ENCODE measurements at places on chromosomes 2 and 18. TPM values are rescaled to one million over a fixed set of nuclear protein-coding genes. Genes with fewer than 3 reads are reported as not detected.

- DNase-seq = no peak
These were observed 60.3 kb downstream of the VRK2 start for GRCh38 chr2:58106896-58107295.

DNA sequence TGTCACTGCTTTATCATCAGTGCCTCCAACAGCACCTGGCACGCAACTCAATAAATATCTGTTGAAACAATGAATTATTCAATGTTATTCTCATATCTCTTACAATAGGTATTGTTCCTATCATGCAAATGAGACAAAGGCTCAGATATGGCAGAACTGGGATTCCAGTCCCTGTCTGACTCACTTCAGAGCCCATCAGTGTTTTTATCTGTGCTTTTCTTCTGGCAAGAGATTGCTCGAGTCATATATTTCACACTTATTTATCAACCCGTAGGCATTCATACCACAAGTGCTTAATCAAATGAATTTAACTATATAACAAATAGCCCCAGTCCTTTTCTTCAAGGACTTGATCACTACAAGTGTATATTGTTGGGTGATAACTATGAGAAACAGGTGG, 76.4 kb upstream of the TSPYL6 start:
- DNase-seq = no peak

GRCh38 chr18:21109936-21110712, 1.5 kb downstream of the ROCK1 start:
- DNase-seq = no peak

GRCh38 chr2:191696001-191696400, 18.1 kb downstream of the NABP1 start:
- peak; percentile 67 for DNase-seq

GRCh38 chr2:99878581-99879350, 263.6 kb downstream of the AFF3 start:
- DNase-seq = no peak

DNA sequence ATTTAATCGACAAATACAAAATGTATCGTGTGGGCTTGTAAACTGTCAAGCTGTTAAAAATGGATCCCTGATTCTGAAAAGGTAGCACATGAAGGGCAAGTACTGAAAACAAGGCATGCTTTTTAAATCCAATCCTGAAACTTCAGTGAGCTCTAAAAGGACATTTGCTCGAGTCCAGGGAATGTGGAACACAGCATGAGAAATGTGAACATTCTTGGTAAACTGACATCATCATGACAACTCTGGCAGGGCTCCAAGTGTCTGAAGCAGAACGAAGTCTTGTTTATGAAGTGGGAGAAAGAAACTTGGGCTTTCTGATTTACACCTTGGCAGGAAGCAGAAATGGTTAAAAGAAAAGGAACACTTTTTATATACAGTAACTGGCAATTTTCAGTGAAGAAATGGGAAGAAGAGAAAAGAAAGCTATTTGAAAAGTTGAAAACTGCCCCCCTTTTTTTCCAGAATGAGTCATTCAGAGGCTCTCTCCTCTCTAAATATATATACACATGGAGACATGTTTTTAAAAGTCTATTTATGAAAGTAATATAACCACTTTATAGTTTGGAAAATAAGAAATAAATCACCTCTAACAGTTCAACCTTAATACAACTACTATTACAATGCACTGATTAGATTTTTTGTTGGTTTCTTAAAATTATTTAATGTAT, 120.8 kb downstream of the GAREM1 start:
- DNase-seq = peak; percentile 80

DNA sequence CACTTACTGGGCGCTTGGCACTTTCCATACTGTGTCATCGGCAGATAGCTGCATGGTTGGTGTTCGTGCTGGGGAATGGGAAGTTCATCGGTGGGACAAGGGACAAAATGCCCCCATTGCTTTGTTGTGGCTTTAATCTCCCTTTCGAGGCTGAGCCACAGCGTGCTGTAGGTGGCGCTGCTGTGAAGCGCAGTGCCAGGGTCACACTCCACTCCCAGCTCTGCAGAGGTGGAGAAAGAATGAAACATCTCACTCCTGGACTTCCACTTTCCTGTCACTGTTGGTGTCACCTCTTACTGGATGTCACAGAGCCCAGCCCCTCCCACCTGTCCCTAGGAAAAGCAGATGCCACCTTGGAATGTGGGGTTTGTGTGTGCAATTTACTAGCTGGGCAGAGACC, 8.7 kb downstream of the TYMS start:
- no peak for DNase-seq

DNA sequence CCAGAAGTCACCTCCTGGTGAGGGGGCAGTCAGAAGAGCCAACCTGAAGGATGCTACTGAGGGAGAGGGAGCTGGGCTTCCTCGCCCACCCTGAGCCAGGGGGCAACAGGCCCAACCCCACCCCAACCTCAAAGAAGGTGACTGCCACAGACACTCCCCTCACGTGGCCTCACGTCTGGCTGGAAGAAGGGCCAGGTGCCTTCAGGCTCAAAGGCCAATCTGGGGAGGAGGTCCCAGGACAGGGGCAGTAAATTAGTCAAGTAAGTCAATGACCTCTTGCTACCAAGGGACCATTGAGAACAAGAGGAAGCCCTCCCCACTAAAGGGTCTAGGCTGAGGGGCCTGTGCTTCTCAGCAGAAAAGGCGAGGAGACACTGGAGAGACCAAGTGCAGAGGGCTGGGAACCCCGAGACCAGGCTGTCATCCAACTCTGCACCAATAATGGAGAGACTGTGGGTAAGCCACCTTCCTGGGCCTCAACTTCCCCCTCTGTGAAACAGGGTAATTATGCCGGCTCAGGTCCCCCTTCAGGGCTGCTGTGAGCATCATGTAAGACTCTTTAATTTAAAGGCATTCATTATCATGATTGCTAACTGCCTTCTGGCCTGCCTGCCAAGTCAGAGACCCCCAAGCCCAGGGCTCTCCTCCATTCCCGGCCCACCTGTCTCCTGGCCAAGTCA, 20.2 kb upstream of the TNS1 start:
- no peak for DNase-seq

TGFBRAP1 gene
- 19.1 TPM for total RNA-seq

SERPINB4 gene
- not detected for total RNA-seq

DNA sequence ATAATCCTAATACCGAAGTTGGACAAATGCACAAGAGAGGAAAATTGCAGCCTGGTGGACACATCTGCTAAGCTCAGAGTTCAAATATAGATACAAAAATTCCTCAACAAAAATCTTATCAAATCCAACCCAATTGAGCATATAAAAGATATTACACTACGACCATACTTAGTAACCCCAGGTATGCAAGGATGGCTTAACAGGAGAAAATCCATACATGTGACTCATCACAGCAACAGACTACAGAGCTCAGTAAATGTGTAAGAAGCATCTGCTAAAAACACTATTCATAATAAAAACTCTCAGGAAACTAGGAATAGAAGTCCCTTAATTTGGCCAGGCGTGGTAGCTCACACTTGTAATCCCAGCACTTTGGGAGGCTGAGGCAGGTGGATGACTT, 28.3 kb downstream of the HS6ST1 start:
- no peak for DNase-seq

AFTPH gene
- total RNA-seq = 62.4 TPM

- no peak for DNase-seq
These were observed 985 bp downstream of the ILKAP start for GRCh38 chr2:238202326-238203093.

- DNase-seq = no peak
These were observed 1.2 kb upstream of the E2F6 start for GRCh38 chr2:11467129-11467649.

MLPH gene
- total RNA-seq = 222 TPM

KCNG3 gene
- total RNA-seq = 0.12 TPM

- DNase-seq = no peak
These were observed 93.4 kb upstream of the MSH2 start for GRCh38 chr2:47309472-47309951.

TNFAIP6 gene
- 1.4 TPM for total RNA-seq

- peak; percentile 89 for DNase-seq
These were observed 75.3 kb upstream of the MGAT4A start for GRCh38 chr2:98806236-98806697.

GRCh38 chr2:12754643-12755042, 37.9 kb downstream of the TRIB2 start:
- DNase-seq = no peak

GRCh38 chr2:205865905-205866441, 183.7 kb downstream of the NRP2 start:
- no peak for DNase-seq

GRCh38 chr2:212665948-212666347, 127.3 kb upstream of the ERBB4 start:
- no peak for DNase-seq

- no peak for DNase-seq
These were observed 59.1 kb downstream of the COA5 start for GRCh38 chr2:98548920-98549818.

DNA sequence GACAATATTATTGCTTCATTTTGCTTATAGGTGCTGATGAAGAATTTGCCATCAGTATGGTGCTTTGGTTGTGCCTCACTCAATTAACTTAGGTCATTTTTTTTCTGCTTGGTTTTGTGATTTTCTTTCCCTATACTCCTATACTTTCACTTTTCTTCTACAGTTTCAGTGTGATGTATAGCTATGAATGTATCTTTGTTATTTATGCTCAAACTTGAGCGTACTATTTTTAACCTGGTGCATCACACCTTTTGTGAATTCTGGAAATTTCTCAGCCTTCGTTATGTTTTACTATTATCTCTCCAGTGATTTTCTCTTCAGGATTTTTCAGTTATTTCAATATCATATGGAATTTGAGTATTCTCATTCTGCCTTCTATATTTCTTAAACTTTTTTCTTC, 2035.3 kb upstream of the LRRTM1 start:
- no peak for DNase-seq

DNA sequence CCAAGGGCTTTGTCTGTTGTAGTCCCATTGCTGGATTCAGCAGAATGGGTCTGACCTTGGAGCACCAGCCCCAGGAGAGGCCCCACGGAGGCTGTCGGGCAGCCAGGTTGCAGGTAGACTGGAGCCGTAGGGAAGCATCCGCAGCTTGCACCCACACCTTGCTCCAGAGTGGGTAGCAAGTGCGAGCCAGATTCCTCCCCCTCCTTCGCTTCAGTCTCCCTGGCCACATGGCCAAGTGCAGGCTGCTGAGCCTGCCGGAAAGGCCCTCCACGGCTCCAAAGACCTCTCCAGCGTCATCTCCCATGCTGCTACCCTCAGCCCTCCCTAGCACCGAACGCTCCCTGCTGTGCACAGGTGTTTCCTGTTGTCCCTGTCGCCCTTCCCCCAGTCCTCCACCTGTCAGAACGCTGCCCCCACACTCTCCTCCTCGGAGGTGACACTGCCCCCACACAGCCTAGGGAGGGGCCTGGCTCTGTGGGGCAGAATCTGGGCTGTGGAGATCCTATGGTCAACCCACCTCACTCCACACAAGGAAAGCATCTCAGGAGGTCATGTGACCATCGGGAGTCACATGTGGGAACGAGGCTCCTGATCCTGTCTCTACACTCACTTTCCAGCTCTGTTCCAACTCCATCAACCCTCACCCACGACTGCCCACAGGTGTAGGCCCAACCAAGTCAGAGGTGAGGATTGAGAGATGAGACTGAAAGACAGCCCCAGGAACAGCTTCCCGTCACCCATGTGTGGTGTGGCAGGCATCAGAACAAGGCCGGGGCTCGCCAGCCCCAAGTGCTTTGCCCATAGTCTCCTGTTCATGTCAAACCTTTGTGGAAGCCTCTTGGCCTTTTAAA, 8.3 kb downstream of the KCNF1 start:
- DNase-seq = no peak

- no peak for DNase-seq
These were observed 288.5 kb upstream of the HNMT start for GRCh38 chr2:137675584-137676327.

DNA sequence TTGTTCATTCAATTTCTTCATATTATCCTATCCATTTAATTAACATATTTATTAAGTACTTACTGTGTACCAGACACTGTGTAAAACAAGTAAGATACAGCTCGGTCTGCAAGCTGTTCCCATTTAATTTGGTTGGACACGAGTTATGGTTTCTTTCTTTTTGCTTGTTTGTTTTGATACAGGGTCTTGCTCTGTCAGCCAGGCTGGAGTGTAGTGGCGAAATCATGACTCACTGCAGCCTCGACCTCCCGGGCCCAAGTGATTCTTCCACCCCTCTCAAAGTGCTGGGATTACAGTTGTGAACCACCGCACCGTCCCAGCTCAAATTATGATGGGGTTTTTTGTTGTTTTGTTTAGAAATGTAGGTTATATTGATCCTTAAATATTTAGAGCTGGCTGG, 9.0 kb downstream of the CYBRD1 start:
- peak; percentile 30 for DNase-seq

GRCh38 chr2:223081789-223082188, 29.8 kb downstream of the KCNE4 start:
- no peak for DNase-seq

DNA sequence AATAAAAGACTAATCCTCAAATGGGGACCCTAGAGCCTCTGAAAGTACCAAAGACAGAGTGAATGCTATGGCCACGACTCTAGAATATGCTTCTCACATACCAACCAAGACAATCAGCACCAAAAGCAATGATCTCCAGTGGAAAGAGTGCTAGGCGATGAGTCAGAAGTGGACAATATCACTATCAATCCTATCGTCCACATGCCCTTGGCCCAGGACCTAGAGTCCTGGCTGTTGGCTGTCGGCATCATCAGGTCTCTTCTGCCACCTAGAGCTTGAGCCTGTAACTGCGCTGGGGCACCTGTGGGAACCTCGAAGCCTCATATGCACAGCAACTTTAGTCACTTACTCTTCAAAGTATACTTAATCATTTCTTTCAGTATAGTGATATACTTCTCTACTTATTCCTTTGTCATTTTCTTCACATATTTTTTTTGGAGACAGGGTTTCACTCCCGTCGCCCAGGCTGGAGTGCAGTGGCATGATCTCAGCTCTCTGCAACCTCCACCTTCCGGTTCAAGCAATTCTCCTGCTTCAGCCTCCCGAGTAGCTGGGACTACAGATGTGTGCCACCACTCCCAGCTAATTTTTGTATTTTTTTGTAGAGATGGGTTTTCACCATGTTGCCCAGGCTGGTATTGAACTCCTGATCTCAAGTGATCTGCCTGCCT, 29.7 kb downstream of the NOL10 start:
- peak; percentile 38 for DNase-seq

GRCh38 chr2:37471104-37471503, 126.7 kb downstream of the QPCT start:
- no peak for DNase-seq

- DNase-seq = no peak
These were observed 815.1 kb downstream of the CPS1 start for GRCh38 chr2:211371465-211371864.

GRCh38 chr2:241296767-241297166, 18.7 kb downstream of the HDLBP start:
- DNase-seq = no peak

DNA sequence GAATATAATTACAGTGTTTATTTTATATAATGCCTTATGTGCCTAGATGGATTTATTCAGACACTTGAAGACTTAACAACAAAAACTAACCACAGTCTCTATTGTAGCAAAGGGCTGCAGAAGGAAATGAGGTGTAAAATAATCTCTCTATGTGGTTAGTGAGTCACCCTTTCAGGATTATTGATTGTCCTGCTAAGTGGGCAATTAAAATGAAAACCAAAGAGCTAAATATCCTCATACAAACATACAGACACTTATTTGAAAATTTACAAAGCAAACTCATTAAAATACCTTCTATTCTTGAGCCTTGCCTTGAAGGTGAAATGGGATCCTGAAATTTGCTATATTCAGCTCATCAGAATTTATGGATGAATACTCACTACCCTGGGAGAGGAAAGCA, 27.7 kb upstream of the DCC start:
- no peak for DNase-seq

KHK gene
- total RNA-seq = 6.1 TPM

- DNase-seq = no peak
These were observed 139.3 kb downstream of the CD226 start for GRCh38 chr18:69808399-69808798.

ALK gene
- 0.20 TPM for total RNA-seq
